CD4-positive, alpha-beta T cell treated with Interleukin-4 for 4 hours (primary cell): ENCODE measurements at places on chromosomes 1 and 21.
A peak's percentile ranks its signal among the peaks of the same experiment; 100 is the strongest.

DNA sequence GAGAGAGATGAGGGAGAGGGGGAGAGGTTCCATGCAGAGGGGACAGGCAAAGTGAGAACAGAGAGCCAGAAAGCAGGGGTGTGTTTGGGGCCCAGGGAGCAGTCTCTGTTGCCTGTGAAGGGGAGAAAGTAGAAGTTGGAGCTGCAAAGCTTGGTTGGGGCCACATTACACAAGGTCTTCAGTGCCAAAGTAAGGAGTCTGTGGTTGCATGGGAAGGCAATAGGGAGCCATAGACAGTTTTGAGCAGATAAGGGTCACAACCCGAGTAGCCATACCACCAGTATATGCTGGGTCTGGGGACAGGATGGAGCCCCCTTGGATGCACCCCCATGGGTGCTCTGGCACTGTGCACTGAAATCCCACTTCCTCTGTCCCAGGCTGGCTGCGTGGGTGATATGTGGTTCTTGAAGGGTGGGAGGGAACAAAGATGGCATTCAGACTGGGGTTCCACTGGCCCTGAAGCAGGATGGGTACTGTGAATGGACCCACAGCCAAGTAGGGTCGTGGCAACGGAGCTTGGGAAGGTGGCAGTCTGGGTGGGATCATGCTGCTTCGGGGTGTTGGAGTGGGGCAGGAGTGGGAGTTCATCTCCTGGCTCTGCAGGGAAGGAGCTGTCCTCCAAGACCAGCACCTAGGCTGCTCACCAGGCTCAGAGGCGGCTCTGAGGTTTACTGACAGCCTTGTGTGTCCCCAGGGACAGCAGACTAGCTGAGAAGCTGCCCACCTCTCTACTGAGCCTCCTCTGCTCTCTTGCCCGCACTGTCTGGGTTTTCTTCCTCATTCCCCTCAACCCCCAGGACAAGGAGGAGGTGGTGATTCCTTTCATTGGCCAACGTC lies 12.1 kb downstream of the DRAXIN start:
- no peak for DNase-seq

- no peak for DNase-seq
These were observed 72.7 kb downstream of the UBE4B start for GRCh38 chr1:10105484-10105883.

- DNase-seq: no peak
These were observed 134.0 kb upstream of the LYPLAL1 start for GRCh38 chr1:219039682-219040154.

- peak; percentile 90 for DNase-seq
These were observed 15.4 kb upstream of the CD2 start for GRCh38 chr1:116738673-116739370.

DNA sequence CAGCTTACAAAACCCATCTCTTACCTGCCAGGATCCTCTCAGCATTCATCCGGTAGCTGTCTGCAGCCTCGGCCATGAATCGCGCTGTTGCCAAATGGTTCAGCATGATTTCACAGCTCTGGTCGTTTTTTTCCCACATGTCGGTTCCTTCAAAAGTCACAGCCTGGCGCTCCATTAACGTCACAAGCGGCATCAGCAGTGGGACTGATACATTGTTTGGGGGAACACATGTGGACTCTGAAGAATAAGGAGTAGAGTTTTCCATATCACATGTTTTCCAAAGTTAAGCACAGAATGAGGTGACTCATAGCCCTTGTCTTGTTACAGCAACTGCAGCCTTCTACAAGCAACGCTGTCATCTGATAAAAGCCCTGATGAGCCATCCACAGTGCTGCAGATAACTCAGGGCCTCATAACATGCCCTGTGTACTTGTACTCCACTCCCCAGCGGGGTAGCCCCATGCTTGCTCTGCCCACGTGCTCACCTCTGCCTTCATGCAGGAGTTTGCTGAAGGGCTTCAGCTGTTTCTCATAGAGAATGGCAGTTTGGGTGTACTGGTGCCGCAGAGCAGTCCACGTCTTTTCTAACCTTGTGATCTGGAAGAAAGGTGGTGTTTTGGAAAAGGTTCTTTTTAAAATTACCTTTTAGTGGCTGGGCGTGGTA lies 114.2 kb downstream of the BCAR3 start:
- DNase-seq: no peak

GRCh38 chr1:56441601-56442000 lies 137.8 kb downstream of the PLPP3 start:
- DNase-seq: no peak

DNA sequence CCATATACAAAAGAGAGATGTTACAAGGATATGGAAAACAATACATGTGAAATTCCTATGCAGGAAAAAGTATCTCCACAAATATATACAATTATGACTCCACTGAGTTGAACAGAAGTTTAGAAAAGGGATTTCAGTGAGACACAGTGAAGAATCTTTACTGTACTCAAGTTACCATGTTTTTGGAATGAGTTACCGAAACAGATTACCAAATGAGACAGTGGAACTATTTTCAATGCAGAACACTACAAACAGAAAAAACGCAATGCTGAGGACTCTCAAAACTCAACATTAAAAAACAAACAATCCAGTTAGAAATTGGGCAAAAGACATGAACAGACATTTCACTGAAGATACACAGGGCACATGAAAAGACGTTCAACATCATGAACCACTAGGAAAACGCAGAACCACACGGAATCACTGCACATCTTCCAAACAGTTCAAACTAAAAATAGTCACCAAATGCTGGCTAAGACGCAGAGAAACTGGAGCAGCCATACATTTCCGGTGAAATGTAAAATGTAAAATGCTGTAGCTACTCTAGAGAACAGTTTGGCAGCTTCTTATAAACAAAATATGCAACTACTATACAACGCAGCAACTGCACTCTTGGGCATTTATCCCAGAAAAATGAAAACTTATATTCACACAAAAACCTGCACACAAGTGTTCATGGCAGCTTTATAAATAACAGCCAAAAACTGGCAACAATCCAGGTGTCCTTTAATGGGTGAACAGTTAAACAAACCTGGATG lies 118.7 kb downstream of the UBR4 start:
- no peak for DNase-seq

DNA sequence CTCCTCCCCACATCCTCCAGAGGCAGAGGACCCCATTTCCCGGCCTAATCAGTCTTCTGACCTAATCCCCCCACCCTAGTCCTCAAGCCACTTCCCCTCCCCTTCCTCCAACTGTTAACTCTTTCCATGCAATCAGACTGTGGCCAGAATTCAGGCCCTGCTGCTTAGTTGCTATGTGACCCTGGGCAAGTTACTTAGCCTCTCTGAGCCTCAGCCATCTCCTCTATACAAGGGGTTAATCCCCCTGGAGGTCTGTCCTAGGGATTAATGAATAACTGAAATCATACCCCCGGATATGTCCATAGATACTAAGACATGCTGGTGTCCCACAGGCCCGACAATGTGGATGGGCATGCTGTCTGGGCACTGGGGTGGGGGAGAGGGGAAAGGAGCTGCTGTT lies 18.3 kb downstream of the AHDC1 start:
- no peak for DNase-seq

DNA sequence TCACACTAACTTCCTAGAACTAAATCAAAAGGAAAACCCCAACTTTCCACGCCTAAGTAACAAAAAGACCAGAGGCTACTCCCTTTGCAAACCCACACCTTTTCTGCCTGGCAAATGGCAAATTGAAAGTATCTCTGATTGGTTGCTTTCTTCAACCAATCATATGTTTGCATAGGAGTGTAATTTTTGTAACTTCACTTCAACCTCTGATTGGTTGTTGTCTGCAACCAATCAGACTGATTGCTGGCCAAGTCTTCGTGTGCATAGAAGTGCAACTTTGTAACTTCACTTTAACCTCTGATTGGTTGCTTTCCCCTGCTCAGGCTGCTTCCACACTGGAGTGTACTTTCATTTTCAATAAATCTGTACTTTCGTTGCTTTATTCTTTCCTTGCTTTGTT lies 36.9 kb upstream of the PADI2 start:
- no peak for DNase-seq

DNA sequence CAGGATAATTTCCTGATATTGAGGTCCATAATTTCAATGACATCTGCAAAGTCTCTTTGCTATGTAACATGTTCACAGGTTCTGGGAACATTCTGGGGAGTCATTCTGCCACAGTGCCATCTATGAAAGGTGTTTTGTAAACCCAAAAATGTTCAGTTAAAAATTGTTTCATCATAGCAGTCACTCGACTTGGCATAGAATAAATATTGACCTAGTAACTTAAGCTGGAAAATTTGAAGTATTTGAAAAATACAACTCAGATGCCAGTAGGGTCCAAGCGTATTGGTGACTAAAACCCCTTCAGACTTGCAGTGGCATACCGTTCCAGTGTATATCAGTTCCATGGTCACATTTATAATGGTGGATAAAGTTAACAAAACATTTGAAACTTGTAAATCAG lies 6.8 kb downstream of the DESI2 start:
- DNase-seq: no peak

DNA sequence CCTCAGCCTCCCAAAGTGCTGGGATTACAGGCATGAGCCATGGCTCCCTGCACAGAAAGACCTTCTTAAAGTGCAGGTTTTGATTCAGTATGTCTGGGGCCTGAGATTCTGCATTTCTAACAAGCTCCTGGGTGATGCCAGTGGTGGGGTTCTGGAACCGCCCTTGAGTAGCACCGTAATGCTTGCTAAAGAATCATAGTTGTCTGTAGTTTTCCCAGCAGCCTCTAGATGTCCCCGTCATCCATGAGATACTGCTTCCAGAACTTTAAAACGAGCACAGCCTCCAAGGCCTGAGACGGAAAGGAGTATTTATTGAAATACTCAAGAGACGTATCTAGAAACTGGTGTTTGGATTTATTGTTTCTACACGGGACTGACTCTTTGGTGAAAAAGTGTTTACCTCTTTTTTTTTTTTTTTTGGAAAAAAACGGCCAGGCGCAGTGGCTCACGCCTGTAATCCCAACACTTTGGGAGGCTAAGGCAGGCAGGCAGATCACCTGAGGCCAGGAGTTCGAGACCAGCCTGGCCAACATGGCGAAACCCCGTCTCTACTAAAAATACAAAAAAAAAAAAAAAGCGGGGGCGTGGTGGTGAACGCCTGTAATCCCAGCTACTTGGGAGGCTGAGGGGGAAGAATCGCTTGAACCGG lies 2.6 kb upstream of the TOR3A start:
- DNase-seq: peak; percentile 80

GRCh38 chr1:54335755-54336108 lies 70.5 kb downstream of the SSBP3 start:
- no peak for DNase-seq

DNA sequence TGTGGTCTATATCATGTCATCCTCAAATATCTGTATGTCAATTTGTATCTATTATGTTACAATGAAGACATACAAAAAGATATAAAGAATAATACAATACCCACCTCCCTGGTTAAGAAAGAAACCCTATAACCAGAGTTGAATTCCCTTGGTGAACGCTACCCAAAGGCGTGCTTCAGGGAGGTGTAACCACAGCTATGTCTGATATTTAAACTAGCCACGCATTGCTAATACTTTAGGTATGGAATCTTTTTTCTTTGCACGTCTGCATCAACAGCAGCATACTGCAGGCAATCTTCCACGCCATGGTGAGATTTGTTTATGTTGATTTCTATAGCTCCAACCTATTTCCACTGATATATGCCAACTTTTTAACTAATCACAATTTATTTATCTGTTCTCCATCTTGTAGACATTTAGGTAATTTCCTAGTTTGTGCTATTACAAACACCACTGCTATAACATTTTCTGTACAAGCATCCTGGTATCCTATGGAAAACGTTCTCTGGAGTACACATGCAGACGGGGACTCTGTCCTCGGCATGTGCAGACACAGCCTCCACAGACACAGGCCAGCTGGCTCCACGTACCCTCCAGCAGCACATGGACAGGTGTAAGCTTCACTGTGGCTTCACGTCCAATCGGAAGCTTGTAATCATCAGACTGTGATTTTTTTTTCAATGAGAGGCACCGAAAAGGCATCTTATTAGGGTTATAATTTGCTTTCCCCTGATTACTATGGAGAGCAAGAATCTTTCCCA lies 58.5 kb downstream of the HSF2BP start:
- DNase-seq: no peak

DNA sequence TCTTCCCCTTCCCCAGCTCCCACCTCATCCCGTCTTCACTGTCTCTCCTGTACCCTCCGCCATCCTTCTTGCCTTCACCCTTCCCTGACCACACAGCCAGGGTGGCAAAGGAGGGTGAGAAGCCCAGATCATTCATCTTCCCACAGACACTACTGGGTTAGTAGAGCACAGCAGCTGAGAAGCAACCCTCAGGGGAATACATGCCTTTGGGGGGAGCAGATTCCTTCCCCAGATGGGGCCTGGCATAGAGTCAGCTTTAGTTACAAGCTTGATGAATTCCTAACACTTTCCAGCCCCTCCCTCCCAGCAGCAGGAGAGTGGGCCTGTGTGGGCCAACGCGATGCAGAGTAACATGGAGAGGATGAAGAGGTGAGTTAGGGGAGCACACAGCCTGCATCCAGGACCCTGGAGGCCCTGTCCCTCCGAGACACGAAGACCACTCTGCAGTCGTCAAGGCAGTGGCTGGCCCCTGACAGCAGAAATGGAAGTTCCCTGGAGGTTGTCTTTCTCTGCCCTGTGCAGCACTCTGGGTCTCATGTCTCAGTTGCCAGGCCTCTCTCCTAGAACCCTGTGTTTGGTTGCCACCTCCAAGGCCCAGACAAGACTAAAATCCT lies 8.8 kb upstream of the BTG2 start:
- DNase-seq: no peak

GRCh38 chr1:113140588-113141446 lies 67.8 kb downstream of the LRIG2 start:
- DNase-seq: peak; percentile 49

DNA sequence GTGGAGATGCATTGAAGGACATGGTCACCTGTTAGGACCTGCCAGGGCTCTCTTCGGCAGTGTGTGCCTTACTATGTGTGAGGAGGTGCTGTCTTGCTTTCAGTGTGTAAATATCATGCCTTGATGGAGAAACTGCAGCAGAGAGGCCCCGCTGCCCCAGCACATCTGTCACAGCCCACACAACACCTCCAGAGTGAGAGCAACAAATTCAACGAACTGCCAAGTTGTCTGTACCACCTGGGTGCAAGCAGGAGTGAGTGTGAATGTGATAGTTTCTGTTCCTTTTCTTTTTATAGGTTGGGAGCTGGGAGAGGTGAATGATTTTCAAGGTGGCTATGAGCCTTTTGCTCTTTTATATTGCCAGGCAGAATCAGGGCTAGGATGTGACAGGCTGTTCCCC lies 114.6 kb upstream of the KIAA0040 start:
- DNase-seq: no peak

GRCh38 chr1:233982827-233983518 lies 78.5 kb downstream of the SLC35F3 start:
- no peak for DNase-seq

- no peak for DNase-seq
These were observed 11.8 kb downstream of the NFYC start for GRCh38 chr1:40703316-40703715.
